CD4-positive, alpha-beta T cell treated with Interleukin-2 at 100 ng/mL for 4 hours (primary cell): ENCODE measurements at places on chromosomes 3 and 15.

DNA sequence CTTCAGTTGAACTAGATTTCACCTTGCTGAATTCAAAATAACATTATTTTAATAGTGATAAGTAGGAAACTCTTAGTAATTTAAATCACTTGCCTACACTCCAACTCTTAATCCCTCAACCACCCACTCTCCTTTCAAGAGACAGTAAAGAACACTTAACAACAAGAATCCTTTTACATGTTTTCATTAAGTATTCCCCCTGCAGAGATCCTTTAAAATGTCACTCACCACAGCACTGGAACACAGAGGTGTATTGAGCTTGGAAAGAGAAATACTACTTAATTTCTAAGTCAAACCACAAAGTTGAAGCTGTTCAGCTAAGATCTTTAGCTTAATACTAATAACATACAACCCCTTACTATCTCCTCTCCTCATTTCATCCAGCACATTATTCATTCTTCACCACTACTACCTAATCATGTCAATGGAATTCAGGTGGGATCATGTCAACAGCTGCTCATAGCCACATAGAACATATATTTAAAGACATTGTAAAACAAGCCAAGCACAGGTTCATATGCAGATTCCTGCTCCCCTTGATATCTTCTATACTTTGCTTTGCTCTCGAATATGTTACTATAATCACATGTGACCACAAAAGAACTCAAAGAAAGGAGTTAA, 40.5 kb downstream of the IMPG2 start:
- DNase-seq, result no peak

DNA sequence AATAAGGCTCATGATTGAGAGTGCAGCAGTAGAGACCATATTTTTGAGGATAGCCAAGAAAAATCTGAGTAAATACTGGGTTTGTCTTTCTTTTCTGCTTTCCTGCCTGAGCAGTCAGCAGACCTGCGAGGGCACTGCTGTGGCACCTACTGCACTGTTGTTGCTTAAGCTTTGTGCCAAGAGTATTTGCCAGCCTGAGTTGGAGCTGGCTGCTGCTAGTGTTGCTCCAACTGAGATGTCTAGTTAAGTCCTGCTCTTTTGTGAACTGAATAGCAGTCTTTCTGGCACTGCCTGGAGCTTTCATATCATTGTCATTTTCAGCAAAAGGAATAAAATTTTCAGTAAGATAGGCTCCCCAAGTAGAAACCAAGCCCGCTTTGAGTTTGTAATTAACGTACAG, 214.5 kb upstream of the P2RY1 start:
- DNase-seq, result no peak

- DNase-seq, result no peak
Measured at GRCh38 chr3:38573556-38573955, 75.9 kb downstream of the SCN5A start.

- DNase-seq, result no peak
Measured at GRCh38 chr15:62612771-62613170, 429.8 kb upstream of the TPM1 start.

GRCh38 chr3:166080096-166080495, 242.9 kb upstream of the BCHE start:
- no peak for DNase-seq

- no peak for DNase-seq
Measured at GRCh38 chr3:172869784-172870518, 119.4 kb downstream of the ECT2 start.

GRCh38 chr3:62103531-62103930, 269.8 kb downstream of the FEZF2 start:
- DNase-seq, result no peak

- no peak for DNase-seq
Measured at GRCh38 chr3:180624714-180625113, 22.8 kb downstream of the TTC14 start.

DNA sequence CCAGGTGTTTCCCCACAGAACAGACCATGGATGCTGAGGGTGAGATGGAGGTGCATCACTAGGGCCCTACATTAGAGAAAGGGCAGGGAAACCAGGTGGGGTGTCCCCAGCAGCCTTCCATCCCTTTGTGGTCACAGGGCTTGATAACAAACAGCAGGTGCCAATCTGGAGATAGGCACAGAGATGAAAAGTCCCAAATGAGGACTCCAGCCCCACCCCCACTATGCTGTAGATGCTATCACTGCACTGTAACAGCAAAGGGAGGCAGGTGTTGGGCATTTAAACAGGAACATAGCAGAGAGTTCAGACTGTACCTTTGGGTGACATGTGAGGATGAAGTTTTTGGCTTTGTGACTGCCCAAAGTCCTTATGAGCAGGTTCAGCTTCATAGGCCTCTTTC, 21.4 kb downstream of the IL20RB start:
- no peak for DNase-seq

- DNase-seq, result no peak
Measured at GRCh38 chr3:38458796-38459498, 5.3 kb downstream of the ACVR2B start.

GRCh38 chr3:196585044-196585757, 16.7 kb downstream of the FBXO45 start:
- no peak for DNase-seq

DNA sequence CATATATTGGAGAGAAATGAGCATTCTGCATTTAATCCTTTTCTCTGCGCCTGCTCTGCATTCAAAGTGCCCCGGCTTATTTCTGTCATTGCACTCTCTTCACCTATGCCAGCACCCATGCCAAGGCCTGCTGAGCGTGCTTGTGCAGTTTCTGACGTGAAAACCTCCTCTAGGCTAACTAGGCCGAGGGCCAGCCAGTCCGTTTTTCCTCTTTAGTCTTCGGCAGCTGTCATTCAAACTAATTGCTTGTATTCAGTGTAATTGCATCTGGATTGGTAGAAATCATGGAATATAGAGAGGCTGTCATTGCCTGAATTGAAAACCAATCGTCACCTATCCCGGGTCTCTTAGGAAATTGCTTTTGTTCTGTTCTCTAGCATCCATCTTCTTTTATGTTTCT, 94.0 kb downstream of the ARPP21 start:
- DNase-seq, result no peak

DNA sequence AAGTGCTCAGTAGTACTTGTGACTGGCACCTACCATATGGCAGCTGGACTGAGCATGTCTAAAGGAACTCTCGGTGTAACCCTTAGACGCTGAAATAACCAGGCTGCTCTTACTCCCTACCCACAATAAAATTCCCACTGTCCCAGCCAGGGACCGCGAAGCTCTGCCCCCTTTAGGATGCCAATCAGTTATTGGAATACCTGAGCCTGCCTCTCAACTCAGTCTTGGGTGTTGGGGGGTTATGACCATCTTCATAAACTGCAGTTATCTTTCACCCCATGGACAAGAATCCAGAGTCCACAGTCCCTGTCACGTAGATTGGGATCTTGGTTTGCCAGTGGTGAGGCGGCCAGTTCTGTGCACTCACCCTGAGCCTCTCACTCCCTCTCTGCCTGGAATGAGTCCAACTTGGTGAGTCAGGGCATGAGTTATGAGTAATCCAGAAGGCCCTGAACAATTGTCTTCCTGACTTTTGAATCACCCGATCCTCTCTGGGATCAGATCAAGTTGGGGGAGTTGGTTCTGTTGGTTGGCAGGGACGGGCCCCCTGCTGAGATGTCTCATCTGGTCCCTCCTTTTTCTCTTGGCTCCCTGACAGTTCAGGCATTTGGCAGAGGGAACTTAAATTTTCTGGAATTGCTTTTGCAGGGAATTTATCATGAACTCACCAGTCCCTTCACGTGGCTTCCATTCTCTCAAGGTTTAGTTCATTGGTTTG, 120.1 kb upstream of the UBE2E1 start:
- DNase-seq, result no peak

- peak; percentile 67 for DNase-seq
Measured at GRCh38 chr3:50274371-50275104, 4.3 kb upstream of the LSMEM2 start.

- DNase-seq, result no peak
Measured at GRCh38 chr3:100348727-100349126, 14.2 kb downstream of the NIT2 start.

DNA sequence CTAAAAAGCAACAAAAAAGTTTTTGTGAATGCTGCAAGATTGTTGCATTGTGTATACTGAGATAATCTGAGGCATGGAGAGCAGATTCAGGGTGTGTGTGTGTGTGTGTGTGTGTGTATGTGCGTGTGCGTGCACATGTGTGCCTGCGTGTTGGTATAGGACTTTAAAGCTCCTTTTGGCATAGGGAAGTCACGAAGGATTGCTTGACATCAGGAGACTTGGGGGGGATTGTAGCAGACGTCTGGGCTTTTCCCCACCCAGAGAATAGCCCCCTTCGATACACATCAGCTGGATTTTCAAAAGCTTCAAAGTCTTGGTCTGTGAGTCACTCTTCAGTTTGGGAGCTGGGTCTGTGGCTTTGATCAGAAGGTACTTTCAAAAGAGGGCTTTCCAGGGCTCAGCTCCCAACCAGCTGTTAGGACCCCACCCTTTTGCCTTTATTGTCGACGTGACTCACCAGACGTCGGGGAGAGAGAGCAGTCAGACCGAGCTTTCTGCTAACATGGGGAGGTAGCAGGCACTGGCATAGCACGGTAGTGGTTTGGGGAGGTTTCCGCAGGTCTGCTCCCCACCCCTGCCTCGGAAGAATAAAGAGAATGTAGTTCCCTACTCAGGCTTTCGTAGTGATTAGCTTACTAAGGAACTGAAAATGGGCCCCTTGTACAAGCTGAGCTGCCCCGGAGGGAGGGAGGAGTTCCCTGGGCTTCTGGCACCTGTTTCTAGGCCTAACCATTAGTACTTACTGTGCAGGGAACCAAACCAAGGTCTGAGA, 4.7 kb downstream of the BHLHE40 start:
- DNase-seq, result peak; percentile 93

- no peak for DNase-seq
Measured at GRCh38 chr3:46861605-46862368, 1.5 kb downstream of the MYL3 start.

- DNase-seq, result no peak
Measured at GRCh38 chr3:25281041-25281731, 146.9 kb upstream of the RARB start.

DNA sequence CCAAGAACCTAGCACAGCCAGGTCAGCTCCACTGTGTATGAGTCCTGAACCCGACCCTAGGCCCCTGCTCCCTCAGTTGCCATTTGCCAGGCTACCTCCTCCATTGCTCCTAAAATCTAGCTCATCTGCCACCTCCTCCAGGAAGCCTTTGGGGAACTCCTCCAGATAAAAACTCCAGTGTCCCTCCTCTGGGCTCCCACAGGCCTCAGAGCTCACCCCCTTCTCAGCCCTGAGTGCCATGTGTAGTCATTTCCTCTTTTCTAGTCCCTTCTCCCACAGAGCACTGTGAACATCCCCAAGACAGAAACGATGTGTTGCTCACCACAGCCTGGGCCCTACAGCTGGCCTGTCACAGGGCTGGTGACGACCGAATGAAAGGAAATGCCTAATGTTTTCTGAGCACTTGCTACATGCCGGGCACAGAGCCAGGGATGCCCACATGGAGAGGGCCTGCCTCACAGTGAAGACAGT, 61.0 kb downstream of the IQSEC1 start:
- DNase-seq, result peak; percentile 71

DNA sequence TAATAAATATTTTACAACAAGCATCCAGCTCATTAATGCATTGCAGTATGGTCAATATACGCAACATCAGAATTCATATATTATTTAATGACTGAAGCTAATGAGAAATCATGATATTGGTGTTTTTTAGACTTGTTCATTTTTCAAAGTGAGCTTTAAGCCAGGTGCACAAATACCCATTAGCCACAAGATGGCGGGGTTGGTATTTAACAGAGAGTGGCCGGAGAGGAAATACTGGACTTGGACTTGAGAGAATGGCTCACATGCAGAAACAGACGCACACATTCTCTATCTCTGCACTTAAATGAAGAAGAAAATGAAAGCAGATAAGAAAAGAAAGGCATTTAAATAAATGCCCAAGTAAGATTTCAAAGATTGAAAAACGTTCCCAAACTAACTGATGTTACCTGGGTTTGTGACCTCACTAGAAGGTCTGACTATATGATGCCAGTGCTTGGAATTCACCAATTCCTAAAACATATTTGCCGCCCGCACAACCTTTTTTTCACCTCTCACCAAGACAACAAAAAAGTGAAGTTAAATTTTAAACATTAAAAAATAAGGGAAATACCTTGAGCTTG, 21.2 kb upstream of the CRBN start:
- peak; percentile 45 for DNase-seq

DNA sequence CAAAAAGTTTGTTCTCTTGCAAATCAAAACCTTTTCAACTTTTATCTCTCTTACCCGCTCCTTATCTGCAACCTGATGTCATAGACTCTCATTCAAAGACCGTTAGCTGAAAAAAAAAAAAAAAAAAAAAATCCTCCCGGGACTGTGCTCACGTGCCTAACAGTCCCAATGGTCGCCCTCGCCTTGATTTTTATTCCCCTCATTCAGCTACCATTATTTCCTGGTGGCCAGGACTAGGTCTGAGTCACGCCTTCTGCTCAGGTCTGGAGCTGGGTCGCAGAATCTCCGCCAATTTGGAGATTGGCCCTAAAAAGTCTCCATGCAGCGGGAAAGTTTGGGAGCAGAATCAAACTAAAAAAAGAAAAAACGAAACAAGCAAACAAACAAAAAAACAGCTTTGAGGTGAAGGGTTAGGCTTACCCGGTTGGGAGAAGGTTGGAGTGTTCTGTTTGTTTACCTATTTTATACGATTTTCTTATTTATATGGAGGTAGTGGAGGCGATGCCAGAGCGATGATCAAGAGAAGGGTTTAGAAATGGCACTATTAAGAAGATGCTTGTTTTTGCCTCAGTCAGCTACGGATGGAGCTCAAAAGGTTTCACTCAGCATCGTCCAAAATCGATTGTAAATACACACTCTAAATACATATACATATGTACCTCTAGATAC, 51.1 kb downstream of the ZIC4 start:
- no peak for DNase-seq

DNA sequence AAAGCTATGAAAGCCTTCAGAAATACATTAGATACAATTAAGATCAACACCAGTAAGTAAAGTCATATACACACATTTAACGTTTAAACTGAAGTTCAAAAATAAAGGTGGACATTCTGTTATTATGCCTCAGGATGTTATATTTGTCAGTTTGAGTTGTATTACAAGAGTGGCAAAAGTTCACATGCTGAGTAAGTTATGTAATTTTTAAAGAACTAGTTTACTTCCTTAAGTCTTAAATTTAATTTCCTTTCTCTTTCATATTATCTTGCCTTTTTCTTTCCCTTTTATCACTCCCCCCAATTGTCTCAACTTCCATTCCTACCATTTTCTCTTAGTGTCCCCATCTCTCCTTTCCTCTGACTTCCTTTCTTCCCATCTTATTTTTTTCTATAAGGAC, 4.9 kb upstream of the GPR87 start:
- DNase-seq, result no peak

DNA sequence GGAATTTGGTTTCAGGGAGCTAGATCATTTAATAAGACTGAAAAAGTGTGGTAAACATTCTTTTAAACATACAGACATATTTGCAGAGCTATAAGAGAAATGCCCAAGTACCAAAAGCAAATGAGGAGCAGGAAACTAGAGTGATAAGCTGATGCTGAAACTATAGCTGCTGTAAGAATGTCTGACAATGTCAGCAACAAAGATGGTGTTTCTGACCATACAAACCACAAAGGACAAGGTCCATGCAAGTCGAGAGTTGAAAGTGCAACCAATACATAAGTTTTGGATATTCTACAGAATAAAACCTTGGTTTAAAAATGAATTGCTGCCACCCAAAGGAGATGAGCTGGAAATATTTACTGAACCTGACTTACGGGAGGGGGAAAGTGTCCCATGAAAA, 610.2 kb downstream of the TBL1XR1 start:
- DNase-seq, result no peak

- no peak for DNase-seq
Measured at GRCh38 chr3:131840156-131840797, 194.5 kb downstream of the CPNE4 start.

GRCh38 chr3:60199306-60199705, 1051.9 kb downstream of the FHIT start:
- no peak for DNase-seq

- DNase-seq, result no peak
Measured at GRCh38 chr15:68384451-68385239, 47.3 kb downstream of the ITGA11 start.
